AG09309 (cell line): ENCODE measurements at places on chromosomes 6 and 20.

DNA sequence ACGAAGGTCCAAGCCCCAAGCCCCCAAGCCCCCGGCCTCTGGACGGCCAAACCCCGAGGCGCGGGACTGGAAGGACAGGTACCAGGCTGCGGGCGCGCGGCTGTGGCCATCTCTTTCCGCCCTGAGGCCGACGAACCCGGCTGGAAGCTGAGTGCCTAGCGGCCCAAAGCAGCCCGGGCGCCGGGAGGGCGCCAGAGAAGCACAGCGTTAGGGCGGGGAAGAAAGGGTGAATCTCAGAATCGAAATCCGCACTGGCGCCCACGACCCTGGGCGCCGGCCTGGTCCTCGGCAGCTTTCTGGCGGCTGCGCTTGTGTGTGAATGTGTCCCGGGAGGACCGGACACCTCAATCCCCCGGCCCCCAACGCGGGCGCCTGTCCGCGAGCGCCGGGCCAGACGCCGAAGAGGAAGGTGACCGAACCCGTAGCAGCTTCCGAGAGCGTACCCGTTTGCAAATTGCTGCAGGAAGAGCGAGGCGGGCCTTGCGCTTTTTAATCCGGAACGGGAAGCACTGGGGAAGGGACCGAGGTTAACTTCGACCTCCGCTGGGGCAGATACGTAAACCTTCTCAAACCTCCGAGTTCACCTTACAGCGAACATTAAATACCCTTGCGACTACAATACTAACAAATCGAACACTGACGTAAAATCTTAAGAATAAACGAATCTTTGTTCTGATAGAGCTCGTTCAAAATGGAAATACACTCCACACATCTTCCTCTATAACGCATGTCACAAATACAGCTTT is 2.9 kb downstream of the NRN1 start:
- DNase-seq = no peak

DNA sequence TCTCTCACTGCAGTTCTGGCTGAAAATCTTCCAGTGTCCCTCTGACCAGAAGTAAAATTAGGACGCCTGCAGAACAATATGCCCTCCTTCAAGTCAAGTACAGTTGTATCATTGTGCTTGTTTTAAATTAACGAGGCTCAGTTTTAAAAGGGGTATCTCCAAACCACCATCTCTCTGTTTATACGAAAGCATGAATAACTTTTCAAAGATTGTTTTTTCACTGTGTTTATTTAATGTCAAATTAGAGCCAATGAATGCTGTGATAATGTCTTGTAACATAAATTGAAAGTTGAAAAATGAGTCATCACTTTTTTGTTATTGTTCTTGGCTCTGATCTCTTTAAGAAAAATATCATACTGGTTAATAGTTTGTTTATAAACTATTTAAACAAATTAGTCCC is 230.7 kb upstream of the THEMIS start:
- no peak for DNase-seq

GRCh38 chr6:76221525-76221924 is 149.1 kb upstream of the IMPG1 start:
- no peak for DNase-seq

DNA sequence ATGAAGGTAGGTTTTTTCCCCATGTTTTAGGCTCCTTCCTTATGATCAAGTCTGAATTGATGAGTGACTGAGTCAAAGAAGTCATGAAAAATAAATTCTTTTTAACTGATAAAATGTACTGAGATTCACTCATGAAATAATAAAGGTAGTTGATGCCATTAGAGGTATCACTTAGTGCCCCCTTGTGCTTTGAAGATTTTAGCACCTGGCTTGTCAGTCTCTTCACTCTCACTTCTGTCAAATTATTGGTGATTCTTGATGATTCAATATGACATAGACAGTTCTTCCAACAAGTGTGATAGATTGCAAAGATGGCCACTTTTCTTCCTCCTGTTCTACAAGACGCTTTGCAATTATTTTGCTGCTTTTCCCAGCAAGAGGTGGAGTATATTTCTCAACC is 4.2 kb upstream of the DLK2 start:
- DNase-seq = no peak

DNA sequence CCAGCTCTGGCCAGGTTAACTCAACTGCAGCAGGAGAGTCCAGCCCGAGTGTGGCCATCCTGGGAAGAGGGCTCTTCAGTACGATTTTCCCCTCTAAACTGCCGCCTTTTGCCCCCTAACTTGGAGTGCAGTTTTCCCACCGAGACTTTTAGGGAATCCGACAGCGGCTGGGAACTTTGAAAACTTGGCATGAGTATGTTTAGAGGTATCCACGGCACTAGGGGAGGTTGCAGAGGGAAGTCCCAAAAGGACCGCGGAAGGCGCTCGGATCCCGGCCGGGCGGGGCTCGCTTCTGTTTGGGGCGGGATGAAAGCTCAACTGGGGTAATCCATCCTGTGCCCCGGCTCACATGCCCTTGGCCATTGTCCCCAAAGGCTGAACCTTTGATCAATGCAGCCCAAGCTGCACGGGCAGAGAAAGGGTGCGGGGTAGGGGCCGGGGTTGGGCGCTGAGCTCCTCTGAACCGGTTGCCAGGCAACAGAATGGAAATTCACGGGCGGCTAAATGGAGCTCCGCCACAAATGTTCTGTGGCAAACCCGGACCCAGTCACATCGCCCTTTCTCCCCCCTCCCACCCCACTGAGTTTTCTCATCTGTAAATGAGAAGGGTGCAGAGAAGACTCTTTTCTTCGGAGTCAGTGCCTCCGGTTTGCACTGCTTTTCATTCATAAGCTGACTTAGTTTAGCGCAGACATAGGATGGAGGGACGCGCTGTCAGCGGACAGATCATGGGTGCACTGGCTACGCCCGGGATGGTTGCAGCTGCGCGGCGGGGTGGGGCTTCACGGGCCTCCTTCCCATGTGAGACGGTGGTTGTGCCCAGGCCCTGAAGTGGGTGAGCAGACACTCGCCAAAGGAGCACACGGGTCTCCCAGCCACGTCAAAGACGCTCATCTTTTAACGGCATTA is 2.3 kb downstream of the BMP6 start:
- no peak for DNase-seq

GRCh38 chr6:11812439-11812838 is 33.8 kb upstream of the ADTRP start:
- DNase-seq = no peak

DNA sequence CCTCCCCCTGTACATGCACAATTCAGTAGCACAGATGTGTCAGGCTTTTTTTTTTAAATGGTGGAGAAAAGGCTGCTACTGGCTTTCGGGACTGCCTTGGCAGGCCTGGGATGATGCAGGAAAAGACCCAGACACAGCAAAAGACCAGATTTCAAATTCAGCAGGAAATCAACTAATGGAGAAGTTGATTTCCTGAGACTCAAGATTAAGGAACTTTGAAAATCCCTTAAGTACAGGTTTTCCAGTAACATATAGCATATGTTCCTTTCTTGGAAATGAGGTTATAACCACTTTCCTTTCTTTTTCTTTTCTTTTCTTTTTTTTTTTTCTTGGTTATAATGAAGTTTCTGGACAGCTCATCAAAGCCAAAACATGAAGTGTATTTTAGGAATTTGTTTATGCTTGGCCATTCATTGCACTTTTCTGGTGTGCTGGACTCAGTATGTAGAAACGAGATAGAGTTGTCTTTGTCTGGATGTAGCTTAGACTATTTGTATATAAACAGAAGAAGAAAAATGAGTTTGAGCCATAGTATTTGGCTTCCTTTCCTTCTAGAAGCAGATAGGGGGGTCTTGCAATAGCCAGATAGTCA is 119.4 kb downstream of the SASH1 start:
- DNase-seq = no peak

GRCh38 chr20:34345402-34345736 is 17.7 kb upstream of the ITCH start:
- DNase-seq = no peak
